Stimulated activated CD4-positive, alpha-beta T cell treated with anti-CD3 and anti-CD28 coated beads, Interleukin-2, amount 100 ng/mL, for 4 hours (primary cell): ENCODE measurements at places on chromosomes 11 and 22.

DNA sequence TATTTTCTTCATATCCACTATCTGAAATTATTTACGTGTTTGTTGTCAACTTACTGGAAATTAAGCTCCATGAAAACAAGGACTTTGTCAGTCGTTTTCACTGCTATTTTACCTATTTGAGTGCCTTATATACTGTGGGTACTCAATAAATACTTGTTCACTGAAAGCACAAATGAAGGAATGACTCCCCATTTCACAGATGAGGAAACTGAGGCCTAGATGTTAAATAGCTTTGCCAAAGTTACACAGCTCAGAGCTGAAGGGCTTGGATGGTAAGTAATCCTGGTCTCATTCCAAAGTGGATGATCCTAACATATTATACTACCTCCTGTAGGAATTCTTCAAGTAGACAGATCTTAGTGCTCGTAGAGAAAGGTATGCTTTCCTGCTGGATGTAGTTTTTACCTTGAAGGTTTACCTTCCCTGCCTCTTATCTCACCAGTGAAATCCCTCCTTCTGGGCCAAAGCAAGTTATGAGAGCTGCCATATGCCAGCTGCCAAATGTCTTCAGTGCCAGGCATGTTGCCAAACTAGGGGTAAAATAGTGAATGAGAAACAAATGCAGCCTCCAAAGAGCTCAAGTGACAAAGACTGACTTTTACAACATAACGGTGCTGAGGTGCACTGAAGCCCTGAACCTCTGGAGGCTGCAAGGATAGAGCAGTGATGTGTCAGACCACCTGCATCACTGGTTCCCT is 129.7 kb downstream of the TRIM44 start:
- DNase-seq, result no peak

- no peak for DNase-seq
Observed at GRCh38 chr11:47400768-47401279, 7.6 kb upstream of the SLC39A13 start.

GRCh38 chr22:47193606-47194329 is 431.3 kb downstream of the TBC1D22A start:
- DNase-seq, result no peak

- no peak for DNase-seq
Observed at GRCh38 chr22:34019190-34019845, 99.0 kb upstream of the LARGE1 start.

- DNase-seq, result no peak
Observed at GRCh38 chr11:64562723-64563351, 28.2 kb upstream of the SLC22A12 start.

GRCh38 chr11:134862587-134863195 is 450.6 kb upstream of the B3GAT1 start:
- DNase-seq, result no peak

GRCh38 chr11:126391286-126391954 is 35.9 kb downstream of the ST3GAL4 start:
- no peak for DNase-seq

DNA sequence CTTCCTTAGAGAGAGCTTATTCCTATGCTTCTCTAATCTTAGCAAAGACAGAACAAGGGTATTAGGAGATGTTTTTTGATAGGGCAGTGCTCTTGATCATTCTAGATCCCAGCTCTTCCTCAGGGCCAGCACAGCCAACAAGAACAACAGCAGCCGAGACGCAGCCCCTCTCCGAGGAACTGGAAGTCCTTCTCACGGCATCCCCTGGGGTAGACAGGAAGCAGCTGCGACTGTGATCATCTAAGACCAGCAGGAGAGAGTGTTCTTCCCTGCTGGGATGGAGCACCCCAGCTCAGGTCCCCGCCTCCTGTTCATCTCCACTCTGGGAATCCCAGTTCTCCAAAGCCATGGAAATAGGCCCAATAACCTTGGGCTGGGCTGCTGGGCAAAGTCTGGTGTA is 29.6 kb downstream of the IRAG1 start:
- no peak for DNase-seq

GRCh38 chr11:108012139-108012725 is 3.5 kb downstream of the CUL5 start:
- DNase-seq, result no peak

DNA sequence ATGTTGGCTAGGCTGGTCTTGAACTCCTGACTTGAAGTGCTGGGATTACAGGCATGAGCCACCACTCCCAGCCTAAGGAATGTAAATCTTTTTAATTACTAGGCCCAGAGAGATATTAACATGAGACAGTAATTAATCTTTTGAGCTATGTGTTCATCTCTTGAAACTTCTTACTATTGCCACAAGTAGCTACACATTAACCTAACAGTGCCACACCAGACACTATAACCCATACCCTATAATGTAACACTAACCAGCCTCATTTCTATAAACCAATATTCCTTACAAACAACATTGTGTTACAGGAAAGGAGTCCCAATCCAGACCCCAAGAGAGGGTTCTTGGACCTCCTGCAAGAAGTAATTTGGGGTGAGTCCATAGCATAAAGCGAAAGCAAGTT is 8.0 kb upstream of the COX8A start:
- no peak for DNase-seq

DNA sequence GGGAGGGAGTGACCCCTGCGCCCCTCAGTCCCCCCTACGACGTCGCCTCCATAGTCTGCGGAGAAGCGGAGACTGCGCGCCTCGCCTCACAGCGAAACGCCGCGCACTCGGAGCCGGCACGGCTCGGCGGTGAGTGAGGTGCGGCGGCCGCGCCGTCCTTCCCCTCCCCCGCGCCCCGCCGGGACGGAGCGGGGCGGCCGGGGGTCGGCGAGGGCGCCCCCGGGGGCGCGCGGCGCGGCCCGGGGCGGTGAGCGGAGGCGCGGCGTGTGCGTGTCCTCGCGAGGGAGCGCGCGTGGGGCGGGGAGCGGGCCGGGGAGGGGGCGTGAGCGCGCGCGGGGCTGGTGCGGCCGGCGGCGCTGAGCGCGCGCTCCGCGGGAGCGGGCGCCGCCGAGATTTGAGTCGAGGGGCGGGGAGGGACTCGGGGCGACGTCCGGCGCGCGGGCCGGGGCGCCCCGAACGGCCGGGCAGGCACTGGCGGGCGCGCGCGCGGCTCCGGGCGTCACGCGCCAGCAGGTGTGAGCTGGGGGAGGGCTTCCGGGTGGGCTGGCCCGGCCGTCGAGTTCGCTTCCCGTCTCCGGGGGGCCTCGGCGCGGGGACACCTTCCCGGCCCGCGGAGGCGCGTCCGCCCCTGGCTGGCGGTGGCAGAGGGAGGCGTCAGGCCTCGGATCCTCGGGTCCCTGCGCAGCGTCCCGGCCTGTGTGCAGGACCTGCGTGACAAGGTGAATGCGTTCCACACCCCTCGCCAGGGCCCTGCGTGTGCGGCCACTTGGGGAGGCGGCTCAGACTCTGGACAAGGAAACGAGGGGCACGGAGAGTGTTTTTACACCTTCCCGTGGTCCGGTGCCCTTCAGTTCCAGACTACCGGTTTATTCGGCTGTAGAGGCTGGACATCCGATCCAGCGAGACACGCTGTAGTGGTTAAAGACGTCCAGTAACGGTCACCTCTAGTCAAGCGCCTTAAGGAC is 50.4 kb downstream of the FAM83F start:
- DNase-seq, result peak; percentile 60

DNA sequence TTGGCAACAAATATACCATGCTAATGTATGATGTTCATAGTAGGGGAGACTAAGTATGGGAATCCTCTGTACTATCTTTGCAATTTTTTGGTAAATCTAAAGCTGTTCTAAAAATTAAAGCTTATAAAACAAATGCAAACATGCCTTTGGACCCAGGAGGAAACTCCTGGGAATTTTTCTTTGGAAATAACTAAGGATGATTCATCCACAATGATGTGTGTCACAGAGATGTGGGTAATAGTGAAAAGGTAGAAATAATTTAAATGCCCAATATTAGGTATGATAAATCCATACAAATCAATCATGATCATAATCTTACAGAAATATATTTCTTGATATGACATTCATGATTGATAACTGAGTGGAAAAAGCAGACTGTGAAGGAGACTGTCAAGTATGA is 135.8 kb downstream of the TRIM44 start:
- no peak for DNase-seq

DNA sequence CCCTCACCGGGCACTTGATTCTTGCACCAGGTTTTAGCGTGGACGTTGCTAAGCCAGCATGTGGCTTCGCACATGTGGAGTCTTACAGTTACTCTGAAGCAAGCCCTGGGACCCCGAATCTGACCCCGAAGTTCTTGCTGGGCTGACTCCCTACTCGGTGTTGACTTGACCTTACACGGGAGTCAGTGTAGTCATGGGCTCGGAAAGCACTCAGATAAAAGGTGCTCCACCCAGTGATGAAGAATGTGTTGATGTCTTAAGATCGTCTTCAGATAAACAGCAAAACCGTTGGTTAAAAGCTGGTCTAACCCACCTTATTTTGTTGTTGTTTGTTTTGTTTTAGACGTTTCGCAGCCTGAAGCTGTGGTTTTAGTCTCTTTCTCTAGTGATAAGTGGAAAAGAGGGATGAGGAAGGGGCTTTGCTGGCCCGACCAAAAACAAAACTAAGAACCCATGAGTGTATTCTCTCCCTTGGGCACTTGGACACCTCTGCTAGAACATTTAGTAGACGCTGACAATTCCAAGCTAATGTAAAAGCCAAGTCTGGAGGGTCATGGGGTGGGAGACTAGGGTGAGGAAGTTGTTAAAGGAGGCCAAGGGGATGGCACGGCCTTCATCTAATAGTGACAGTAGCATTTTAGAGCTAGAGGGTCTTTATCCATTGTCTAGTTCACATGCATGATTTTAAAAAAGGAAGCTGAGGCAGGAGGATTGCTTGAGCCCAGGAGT is 69.9 kb downstream of the BCR start:
- no peak for DNase-seq

GRCh38 chr11:62439785-62440602 is 21.2 kb downstream of the SCGB1A1 start:
- no peak for DNase-seq

GRCh38 chr11:128917144-128917724 is 25.4 kb downstream of the TP53AIP1 start:
- no peak for DNase-seq

DNA sequence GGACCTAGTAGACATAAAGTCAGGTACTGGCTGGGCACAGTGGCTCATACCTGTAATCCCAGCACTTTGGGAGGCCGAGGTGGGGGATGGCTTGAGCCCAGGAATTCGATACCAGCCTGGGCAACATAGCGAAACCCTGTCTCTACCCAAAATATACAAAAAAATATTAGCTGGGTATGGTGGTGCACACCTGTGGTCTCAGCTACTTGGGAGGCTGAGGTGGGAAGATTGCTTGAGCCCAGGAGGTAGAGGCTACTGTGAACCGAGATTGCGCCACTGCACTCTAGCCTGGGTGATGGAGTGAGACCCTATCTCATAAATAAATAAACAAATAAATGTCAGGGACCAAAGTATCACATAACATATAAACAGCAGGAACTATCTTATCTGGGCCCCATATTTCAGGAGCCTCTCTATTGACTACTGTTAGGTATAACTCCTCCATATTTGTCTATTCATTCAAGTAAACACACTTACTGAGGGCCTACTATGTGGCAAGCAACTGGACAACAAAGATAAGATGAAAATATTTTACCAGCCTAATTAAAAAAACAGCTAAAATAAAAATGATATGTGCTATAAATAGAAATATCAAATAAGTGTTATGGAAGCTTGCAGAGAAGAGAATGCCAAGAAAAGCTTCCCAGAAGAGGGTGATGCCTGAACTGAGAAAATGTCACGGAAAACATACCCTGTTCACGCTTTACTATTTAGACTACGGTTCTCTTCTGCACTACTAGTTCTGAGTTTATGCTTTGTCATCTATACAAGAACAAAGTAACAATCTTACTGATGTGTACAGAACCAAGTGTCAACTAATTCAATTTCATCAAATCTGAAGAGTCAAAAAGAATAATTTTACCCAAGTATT is 2.0 kb downstream of the NUP98 start:
- no peak for DNase-seq

DNA sequence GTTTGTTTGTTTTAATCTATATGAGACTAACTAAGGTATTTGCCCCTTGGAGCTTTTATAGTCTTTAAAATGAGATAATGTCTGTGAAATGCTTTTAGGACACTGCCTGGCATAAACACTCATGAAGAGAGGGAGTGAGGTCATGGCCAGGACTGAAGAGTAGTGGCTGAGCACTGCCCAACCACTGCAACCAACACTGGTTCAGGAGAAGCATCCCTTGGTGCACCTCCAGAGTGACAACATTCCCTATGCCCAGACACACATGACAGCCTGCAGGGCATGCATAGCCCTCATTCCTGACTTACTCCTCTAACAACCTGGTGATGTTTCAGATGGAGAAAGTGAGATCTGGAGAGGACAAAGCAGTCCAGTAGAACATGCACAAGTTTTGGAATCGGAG is 36.1 kb downstream of the ME3 start:
- DNase-seq, result no peak

GRCh38 chr11:111472228-111472627 is 40.0 kb downstream of the BTG4 start:
- DNase-seq, result no peak

GRCh38 chr11:9700105-9700801 is 36.4 kb downstream of the SWAP70 start:
- no peak for DNase-seq

- no peak for DNase-seq
Observed at GRCh38 chr22:41828516-41828915, 4.4 kb upstream of the SREBF2 start.

DNA sequence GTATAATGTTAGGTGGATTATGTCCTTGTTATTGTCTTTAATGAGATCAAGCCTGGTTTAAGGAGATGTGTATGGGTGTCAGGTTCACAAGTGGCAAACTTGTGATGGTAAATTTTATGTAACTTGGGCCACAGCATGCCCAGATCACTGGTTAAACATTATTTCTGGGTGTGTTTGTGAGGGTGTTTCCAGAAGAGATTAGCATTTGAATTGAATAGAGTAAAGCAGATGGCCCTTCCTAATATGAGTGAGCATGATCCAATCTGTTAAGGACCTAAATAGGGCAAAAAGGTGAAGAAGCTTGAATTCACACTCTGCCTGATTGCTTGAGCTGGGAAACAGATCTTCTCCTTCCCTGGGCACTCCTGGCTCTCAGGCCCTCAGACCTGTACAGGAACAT is 20.7 kb downstream of the OR5B21 start:
- no peak for DNase-seq

DNA sequence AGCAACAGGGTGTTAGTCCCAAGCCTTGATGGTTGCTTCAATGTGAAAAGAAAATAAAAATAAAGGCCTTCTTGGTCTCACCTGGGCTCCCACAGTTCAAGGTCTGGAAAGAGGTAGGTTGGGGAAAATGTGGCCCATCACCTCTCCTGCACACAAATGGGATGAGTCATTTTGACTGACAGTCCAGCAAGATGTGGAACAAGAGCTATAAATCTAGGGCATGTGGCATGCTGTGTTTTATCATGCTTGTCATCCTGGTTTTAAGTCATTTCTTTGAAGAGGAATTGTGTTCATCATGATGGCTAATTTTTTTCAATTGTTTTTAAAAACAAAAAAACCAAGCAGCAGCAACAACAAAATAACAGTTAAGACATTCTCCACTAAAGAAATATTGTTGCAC is 503.7 kb downstream of the NTM start:
- no peak for DNase-seq

GRCh38 chr22:43825651-43826050 is 13.5 kb upstream of the EFCAB6 start:
- DNase-seq, result no peak

GRCh38 chr11:120752668-120753067 is 241.1 kb downstream of the GRIK4 start:
- no peak for DNase-seq
